ENCODE measurements at places on chromosomes 5 and 9.

DNA sequence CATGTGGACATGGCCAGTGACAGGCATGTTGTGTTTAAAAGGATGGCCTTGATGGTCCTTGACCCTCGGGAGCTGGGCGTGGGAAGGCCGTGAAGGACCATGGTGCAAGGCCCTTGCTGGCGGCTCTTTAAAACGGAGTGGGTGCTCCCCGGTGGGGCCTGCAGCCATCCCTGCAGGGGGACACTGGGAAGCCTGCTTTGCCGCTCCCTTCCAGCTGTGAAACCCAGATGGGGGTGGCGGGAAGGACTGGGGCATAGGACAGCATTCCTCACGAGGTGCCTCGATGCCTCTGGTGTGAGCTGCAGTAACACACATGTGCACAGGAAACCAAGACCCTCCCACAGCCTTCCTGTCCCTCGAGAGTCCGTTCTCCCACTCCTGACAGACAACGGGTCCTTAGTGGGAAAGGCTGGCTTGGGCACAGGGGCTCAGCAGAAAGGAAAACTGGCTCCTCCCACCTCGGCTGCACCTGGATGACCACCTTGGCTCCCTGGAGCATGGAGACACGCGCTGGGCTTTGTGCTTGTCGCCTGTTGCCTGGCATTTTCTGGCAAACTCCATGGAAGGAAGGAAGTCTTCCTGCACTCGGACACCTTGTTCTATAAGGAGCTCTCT, 30.3 kb upstream of the IRX4 start:
- DNase-seq: no peak

DNA sequence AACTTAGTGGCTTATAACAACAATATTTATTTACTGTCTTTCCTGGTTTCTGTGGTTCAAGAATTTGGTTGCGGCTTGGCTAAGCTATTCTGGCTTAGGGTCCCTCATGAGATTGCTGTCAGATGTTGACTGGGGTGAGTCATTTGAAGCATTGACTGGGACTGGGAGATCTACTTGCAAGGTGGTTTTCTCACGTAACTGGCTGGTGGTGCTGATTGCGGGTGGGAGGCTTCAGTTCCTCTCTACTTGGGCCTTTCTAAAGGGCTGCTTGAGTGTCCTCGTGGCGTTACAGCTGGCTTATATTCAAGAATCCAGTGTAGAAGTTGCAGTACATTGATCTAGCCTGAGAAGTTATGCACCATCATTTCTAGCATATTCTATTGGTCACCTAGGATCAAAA, 218.5 kb upstream of the ELAVL2 start:
- DNase-seq: no peak

- no peak for DNase-seq
Measured at GRCh38 chr5:6371079-6371810, 7.1 kb downstream of the MED10 start.

GRCh38 chr5:10645146-10645545, 81.3 kb downstream of the ANKRD33B start:
- DNase-seq: no peak

DNA sequence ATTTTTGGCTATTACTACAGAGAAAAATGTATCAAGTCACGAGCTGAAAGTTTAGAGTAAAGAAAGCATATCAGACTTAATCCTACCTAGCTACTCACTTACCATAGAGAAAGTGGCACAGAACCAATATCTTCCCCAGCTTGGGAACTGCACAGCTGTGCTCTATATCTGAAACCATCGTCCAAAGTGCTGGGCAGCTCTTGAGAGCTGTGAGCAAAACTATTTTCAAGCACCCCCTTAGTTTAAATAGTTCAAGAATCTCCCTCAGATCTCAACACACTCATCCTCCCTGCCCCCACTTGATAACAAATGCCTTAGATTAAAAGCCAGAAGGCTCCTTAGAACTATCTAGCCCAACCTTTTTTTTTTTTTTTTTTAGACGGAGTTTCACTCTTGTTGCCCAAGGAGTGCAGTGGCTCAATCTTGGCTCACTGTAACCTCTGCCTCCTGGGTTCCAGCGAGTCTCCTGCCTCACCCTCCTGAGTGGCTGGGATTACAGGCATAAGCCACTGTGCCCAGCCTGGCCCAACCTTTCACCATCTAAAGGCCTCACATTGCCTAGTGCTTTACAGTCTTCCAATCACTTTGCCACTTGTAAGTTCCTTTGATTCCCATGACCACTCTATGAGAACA, 94.2 kb upstream of the APC start:
- no peak for DNase-seq

DNA sequence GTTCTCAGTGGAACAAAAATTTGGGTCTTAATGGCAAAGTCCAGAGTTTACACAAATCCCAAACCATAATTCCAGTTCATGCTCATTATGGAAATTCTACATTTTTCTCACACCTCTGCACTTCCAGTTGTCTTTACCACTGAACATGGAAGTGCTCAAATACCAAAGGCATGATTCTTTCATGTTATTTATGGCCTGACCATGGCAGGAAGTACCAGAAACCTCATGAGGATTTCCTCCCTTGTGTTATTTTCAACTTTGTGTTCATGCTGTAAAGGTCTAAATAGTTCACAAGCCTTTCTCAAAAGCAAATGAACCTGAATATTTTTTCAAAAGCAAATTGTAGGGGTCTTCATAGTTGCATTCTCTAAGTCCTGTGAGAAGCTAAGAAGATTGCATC, 82.0 kb upstream of the ITGA1 start:
- no peak for DNase-seq

GRCh38 chr5:149550594-149551226, 529 bp downstream of the CSNK1A1 start:
- peak; percentile 42 for DNase-seq

DNA sequence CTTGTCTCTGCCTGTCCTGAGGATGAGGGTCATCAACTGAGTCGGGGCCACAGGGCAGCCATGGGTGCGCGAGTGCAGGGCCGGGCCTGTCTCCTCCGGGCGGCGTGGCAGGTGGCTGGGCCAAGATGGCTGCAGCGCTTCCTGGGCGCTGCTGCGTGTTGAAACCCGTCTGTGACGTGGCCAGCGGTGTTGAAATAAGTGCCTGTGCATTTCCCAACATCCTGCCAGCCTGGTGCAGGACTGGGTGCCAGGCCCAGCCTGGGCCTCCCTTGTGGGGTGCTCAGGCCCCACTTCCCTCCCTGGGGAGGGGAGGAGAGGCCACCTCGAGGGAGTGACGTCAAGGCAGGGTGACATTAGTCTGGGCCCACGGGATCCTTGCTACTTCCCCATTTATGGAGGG, 45.5 kb downstream of the RXRA start:
- no peak for DNase-seq

GRCh38 chr9:109792951-109793546, 13.1 kb downstream of the PALM2AKAP2 start:
- DNase-seq: no peak

DNA sequence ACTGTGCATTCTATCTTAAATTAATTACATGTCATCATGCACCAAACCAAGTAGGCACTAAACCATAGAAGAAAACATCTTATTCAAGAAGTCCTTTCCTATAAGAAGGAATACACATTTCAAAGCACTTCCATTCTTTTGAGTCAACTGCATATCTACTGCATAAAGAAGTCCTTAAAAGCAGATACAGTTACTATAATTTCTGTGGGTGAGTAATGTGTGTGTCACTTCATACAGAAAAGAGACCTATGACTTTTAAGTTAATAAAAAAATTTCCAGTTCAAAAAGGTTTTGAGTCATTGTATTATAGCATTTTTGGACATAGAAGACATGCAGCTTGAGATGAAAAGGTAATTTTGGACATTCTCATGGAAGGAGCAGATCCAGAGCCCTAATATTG, 125.0 kb downstream of the DTWD2 start:
- DNase-seq: no peak

- DNase-seq: no peak
Measured at GRCh38 chr5:2622866-2623265, 128.6 kb downstream of the IRX2 start.

DNA sequence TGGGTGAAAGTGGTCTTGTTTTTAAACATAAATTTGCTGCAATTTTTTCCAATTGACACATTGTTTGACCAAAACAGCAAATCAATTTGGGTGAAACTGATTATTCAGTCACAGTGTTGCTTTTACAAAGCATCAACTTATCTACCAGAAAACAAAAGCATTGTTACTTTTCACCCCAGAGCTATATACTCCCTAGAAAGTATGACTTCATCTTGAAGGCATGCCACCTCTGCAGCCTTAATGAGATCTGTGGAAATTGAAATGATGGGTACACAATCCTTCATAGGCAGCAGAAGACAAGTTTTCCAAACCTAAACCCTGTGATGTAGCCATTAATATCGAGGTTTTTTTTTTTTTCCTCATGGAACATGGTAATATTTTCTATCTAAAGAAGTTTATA, 615.9 kb downstream of the CHSY3 start:
- no peak for DNase-seq

DNA sequence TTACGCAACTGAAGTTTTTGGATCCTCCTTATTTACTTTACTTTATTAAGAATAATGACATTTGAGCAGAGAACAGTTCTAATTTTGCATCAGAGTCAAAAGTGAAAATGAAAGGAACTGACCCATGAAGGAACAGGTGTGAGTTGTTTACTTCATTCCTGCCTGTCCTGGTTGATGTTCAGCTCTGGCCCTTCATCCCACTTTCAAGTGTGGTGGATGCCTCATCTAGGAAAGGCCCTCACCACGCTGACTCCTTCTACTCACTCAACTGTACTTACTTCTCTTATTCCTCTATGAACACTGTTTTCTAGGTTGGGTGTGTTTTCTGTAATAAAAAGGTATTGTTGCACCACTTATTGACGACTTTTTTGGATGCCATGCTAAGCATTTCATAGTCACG, 61.8 kb upstream of the PLEKHG4B start:
- no peak for DNase-seq

- no peak for DNase-seq
Measured at GRCh38 chr9:117413346-117414219, 1.3 kb downstream of the ASTN2 start.

- DNase-seq: no peak
Measured at GRCh38 chr9:68897577-68898145, 116.3 kb downstream of the PRKACG start.

- DNase-seq: no peak
Measured at GRCh38 chr9:99361817-99362216, 139.7 kb downstream of the SEC61B start.

- no peak for DNase-seq
Measured at GRCh38 chr5:73135429-73136054, 15.2 kb downstream of the TMEM171 start.

DNA sequence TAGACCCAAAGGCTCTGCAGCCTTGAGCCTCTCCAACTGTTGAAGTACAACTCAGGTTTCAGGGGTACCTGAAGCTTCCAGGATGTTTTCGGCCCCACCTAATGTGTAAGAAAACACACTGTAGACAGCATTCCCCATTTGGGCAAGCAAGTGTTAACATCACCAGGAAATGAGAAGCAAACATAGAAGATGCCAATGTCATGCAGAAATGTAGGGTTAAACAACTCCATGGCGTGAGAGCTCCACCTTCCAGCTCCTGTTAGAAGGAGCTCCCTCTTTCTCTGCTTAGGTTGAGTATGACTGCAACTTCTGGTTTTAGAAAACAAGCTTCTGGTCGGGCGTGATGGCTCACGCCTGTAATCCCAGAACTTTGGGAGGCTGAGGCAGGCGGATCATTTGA, 31.0 kb upstream of the DENND1A start:
- DNase-seq: no peak

- no peak for DNase-seq
Measured at GRCh38 chr9:116942593-116943061, 255.5 kb downstream of the TRIM32 start.

DNA sequence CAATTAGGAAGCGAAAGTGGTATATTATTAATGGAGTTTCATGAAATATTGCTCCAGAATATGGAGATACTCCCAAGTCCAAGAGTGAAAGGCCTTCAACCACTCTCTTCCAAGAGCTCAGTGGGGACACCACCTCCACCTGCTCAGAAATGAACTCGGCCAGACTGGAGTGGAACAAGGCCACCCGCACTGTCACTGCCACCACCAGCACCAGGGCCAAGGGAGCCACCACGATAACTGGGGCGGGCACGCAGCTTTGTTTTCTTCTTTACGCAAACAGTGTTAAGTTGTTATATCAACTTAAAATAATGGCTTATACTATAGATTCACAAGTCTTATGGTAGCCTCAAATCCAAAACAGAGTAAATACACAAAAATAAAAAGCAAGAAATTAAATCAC, 204.1 kb downstream of the TRPM3 start:
- no peak for DNase-seq

DNA sequence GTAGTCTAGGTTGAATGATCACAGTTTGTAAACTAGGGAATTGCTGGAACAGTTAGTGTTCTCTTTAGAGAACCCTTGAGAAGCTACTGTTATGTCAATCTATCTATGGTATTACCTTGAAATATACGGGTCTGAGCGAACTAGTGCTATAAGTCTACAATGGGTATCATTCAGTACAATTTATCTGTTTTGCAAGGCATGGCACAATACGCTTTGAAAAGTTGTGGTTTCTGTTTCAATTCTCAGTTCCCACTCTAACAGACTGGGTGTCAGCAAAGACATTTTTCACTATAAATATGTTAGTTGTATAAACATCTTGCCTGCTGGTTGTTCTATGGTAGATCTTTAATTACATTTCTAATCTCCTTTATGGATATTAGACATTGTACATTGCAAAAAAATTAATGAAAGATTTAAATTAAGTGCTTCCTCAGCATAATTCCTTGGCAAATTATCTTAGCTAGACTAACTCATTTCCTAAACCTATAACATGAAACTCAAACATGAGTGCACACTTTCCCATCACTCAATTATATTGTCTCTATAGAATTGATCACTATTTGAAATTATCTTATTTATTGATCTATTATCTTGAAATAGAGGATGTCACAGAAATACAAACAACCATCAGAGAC, 24.9 kb upstream of the SLCO6A1 start:
- no peak for DNase-seq

DNA sequence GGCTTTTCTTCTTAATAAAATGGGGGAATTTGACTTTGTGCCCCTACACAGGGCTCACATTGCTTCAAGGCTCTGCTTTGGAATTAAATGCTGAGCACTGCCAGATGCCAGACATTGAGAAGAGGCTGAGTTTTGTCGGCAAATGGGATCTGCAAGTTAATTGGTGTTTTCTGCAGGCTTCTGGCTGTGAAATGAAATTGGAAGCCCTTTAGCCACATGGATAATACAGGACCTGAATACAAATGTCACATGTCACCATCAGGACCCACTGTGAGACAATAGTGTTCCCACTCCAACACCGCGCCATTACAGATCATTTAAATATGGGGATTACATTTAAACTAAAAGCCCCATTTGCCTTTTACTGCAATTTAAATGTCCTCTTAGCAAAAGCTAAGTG, 164.4 kb downstream of the ZSWIM6 start:
- DNase-seq: peak; percentile 14

DNA sequence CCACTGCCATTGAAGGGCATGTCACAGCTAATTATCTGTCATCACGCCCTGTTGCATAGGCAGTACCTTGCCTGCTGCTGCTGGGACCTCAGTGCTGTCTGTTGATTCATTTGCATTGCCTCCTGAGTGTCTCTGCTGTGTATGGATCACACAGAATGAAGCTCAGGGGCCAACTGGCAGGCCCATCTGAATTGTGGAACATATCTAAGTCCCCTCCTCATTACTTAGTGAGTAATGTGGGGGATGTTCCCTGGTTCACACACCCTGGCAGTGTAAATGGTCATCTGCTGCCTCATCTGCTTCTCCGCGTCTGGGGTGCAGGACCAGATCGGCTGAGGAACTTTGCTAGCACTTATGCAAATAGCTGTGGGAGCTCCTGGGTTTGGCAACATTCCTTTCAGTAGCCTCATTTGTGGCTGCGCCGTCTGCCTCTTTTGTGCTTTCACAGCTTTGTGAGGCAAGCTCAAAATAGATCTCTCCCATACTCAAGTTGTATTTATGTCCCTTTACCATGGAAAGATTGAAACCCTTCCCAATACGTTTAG, 25.4 kb downstream of the TYRP1 start:
- DNase-seq: peak; percentile 48

GRCh38 chr9:14887149-14887548, 23.1 kb downstream of the FREM1 start:
- no peak for DNase-seq

Data from hippocampal formation (tissue), 2 donors.